ENCODE measurements at places on chromosomes 4 and X. TPM values are rescaled to one million over a fixed set of nuclear protein-coding genes. Genes with fewer than 3 reads are reported as not detected.

- H3K4me1 ChIP-seq, result no peaks in the 10 kb centered on the region
- H3K4me3 ChIP-seq, result no peak overlapping the region
These were observed 4.5 kb upstream of the DCAF12L1 start for GRCh38 chrX:126557151-126557550.

Gene SMIM31
- not detected for total RNA-seq

DNA sequence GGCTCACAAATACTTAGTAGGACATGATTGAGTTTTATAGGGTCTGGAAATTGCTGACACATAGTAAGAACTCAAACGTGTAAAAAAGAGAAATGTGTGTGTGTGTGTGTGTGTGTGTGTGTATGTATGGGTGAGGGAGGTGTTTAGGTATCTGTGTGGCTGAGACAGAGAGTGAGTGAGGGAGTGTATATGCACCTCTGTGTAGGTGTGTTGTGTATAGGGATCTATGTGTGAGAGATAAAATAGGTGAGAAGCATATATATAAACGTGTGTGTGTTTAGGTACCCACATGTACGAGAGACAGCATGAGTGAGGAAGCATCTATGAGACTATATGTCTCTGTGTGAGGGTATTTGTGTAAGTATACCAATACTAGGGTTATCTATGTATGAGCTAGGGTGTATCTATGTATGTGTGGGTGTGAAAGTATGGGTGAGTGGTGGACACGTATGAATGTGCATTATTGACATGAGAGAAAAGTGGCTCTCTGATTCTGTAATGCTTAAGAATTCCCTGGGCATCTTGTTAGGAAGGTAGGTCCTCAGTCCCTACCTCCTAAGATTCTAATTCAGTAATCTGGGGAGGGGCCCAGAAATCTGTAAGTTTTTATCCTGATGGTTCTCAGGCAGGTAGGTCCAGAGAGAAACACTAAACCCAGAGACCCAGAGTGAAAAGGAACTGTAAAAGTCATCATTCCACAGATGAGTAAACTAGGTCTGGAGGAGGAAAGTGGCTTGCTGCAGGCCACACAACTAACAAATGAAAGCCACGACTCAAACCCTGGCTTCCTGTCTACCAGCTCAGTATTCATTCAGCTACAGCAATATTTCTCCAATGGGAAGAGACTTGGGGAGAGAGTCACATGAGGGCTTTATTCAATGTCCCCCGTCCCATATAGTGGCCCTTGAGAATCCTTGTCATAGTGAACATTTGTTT is 237.0 kb downstream of the IDS start:
- H3K27ac ChIP-seq, result no peak overlapping the region
- H3K27me3 ChIP-seq, result no peaks in the 10 kb centered on the region
- no peaks in the 10 kb centered on the region for H3K36me3 ChIP-seq
- no peaks in the 10 kb centered on the region for H3K4me1 ChIP-seq
- H3K4me3 ChIP-seq, result no peak overlapping the region
- DNase-seq, result no peak

DNA sequence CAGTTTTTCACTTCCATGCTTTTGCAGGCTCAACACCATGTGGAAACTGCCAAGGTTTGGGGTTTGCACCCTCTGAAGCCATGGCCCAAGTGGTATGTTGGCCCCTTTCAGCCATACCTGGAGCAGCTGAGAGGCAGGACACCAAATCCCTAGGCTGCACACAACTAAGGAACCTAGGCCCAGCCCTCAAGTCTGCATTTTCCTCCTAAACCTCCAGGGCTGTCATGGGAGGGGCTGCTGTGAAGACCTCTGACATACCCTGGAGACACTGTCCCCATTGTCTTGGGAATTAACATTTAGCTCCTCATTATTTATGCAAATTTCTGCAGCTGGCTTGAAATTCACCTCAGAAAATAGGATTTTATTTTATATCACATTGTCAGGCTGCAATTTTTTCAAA is 856.1 kb downstream of the TECRL start:
- no peak overlapping the region for H3K4me3 ChIP-seq
- H3K4me1 ChIP-seq, result no peaks in the 10 kb centered on the region
- H3K27me3 ChIP-seq, result no peaks in the 10 kb centered on the region
- H3K36me3 ChIP-seq, result no peaks in the 10 kb centered on the region

GRCh38 chr4:156516698-156517097 is 454.9 kb downstream of the PDGFC start:
- H3K4me3 ChIP-seq, result no peak overlapping the region
- H3K4me1 ChIP-seq, result no peaks in the 10 kb centered on the region
- no peaks in the 10 kb centered on the region for H3K27me3 ChIP-seq
- no peak overlapping the region for H3K27ac ChIP-seq
- H3K36me3 ChIP-seq, result no peaks in the 10 kb centered on the region
- DNase-seq, result no peak

Gene REELD1
- 0.47 TPM for total RNA-seq

- H3K4me1 ChIP-seq, result peaks cover 7% of the 10 kb centered on the region
- H3K4me3 ChIP-seq, result no peak overlapping the region
- no peaks in the 10 kb centered on the region for H3K36me3 ChIP-seq
- H3K27ac ChIP-seq, result peak overlapping the region; percentile 91
- DNase-seq, result peak; percentile 97
- H3K27me3 ChIP-seq, result peaks cover 4% of the 10 kb centered on the region
These were observed 45.7 kb downstream of the PRPS1 start for GRCh38 chrX:107673933-107674479.

Gene CXCL1
- 196 TPM for total RNA-seq

- no peak overlapping the region for H3K27ac ChIP-seq
- no peak for DNase-seq
- H3K27me3 ChIP-seq, result no peaks in the 10 kb centered on the region
- no peak overlapping the region for H3K4me3 ChIP-seq
These were observed 219.7 kb downstream of the DCLK2 start for GRCh38 chr4:150297861-150298474.

DNA sequence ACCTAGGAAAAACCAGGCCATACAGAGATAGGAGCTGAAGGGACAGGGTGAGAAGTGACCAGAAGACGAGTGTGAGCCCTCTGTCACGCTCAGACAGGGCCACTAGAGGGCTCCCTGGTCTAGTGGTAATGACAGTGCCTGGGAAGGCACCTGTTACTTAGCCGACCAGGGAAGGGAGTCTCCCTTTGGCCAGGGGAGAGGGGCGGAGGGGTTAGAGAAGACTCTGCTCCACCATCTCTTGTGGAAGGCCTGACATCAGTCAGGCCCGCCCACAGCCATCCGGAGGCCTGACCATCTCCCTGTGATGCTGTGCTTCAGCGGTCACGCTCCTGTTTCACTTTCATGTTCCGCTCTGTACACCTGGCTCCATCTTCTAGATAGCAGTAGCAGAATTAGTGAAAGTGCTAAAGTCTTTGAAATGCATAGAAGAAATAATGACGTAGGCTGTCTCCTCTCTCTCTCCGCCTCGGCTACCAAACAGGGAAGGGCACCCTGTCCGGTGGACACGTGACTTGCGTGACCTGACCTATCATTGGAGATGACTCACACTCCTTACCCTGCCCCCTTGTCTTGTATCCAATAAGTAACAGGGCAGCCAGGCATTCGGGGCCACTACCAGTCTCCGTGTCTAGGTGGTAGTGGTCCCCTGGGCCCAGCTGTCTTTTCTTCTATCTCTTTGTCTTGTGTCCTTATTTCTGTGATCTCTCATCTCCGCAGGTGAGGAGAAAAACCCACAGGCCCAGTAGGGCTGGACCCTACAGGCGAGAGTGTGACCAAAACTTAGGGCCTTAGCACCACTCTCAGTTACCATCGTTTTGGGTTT is 26.7 kb downstream of the HTT-AS start:
- peak overlapping the region; percentile 26 for H3K4me3 ChIP-seq
- H3K27ac ChIP-seq, result peak overlapping the region; percentile 80
- H3K36me3 ChIP-seq, result no peaks in the 10 kb centered on the region
- DNase-seq, result peak; percentile 94

Gene GLRA3
- 0.06 TPM for total RNA-seq

Gene ARHGEF6
- 48.2 TPM for total RNA-seq

Gene GATA1
- total RNA-seq, result 1.6 TPM

- no peak overlapping the region for H3K27ac ChIP-seq
- no peak overlapping the region for H3K4me3 ChIP-seq
- H3K27me3 ChIP-seq, result no peaks in the 10 kb centered on the region
These were observed 56.2 kb downstream of the TRIML1 start for GRCh38 chr4:188195389-188195985.
